ENCODE measurements at places on chromosomes 4 and X.

- no peak for DNase-seq
Measured at GRCh38 chr4:7886007-7886973, 53.4 kb downstream of the AFAP1 start.

DNA sequence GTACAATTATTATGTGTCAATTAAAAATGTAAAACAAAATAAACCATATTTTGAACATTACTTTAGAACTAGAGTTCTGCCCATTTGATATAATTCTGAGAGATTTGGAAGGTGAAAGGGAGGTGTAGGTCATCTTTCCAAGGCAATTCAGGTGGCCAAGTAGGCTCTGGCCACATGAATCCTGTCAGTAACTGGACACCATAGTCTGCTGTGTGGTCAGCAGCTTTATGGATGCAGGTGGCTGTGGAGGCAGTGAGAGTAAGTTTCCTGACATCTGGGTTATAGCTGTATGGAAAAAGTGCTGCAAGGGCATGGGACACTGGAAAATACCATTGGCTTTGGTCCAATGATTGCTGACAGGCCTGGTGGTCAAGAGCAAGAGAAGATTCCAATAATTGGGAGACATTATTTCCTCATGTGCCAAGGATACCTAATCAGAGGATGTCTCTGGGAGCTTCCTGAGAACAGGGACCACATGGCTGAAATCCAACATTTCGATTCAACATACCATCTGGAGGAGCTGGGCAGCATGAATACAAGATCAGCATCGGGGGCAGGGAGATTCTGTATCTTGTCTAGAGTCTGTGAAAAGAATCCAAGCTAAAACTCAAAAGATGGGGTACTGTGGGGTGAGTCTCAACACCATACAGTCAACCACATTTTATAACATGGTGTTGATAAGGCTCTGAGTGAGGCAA lies 523.1 kb downstream of the MID1IP1 start:
- no peak for DNase-seq

GRCh38 chr4:38683276-38683675 lies 19.3 kb downstream of the KLF3 start:
- DNase-seq, result no peak

DNA sequence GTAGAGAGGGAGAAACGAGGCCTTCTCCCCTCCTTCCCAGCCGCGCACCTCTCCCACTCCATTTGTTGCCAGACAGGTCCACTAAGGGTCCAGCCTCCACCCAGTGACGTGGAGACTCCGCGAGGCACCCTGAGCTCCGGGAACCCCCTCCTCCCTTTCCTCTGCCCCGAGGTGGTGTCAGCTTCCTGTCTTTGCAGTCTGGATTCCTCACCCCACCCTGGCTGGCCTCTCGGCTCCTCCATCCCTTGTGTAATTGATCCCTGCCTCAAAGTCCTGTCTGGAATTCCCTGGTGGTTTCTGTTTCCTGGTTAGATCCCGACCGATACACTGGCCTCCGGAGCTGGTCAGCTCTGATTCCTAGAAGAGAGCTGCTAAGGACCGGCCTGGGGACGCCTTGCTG lies 105.9 kb upstream of the SCOC start:
- no peak for DNase-seq

GRCh38 chrX:14802943-14803710 lies 69.7 kb downstream of the FANCB start:
- DNase-seq, result no peak

DNA sequence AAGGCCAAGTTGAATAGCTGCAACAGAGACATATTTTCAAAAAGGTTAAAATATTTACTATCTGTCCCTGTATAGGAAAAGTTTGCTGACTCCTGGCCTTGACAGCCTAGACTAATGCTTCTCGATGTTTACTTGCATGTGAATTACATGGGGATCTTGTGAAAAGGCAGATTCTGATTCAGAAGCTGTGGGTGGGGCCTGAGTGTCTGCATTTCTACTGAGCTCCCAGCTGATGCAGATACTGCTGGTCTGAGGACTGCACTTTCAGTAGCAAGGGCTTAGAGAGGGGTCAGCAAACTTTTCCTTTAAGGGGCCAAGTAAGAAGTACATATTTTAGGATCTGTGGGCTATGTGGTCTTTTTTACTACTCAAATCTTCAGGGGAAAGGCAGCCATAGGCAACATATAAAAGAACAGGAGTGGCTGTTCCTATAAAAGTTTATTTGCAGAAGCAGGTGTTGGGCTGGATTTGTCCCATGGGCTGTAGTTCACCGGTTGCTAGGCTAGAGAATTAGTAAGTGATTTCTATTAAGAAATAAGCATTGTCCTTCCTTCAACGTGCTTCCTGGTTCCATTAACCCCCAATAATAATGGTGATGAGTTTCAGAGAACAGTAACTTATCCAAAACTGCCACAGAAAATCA lies 97.2 kb upstream of the PDE5A start:
- DNase-seq, result no peak

DNA sequence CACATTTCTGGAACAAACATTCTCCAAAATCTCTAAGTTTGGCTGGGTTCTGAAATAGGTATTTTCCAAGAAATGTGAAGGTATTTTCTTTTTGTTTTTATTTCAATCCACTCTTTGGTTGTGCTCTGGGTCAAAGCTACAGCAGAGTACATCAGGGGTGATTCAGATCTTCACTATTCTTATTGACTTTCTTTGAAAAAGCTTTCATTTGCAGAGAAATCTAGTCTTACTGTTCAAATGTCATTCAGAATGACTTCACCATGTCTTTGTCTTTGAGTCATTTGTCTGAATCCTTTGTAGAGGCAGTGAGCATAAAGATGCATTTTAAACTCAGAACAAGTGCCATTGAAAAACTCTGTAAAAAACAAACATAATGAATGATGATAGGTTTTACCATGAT lies 547.2 kb upstream of the ADGRL3 start:
- no peak for DNase-seq

- no peak for DNase-seq
Measured at GRCh38 chr4:107666134-107666533, 53.9 kb downstream of the PAPSS1 start.

- no peak for DNase-seq
Measured at GRCh38 chrX:129634541-129634940, 20.2 kb downstream of the APLN start.

GRCh38 chr4:98950925-98951324 lies 22.0 kb upstream of the EIF4E start:
- no peak for DNase-seq

GRCh38 chr4:24583451-24584210 lies 723 bp downstream of the DHX15 start:
- peak; percentile 62 for DNase-seq

DNA sequence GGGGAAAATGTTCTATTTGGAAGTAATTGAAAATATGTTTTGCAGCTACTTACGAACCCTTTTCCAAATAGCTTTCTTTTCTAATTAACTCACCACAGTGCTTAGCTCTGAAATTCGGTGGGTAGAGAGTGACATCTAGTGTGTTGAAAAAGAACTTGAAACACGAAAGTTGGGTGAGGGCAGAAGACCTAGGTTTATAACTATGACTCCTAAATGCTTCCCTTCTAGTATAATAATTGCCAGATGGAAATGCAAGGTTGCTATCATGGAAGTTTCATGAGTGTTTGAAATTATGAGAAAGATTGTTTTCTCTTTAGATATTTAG lies 77.3 kb upstream of the NOCT start:
- no peak for DNase-seq

DNA sequence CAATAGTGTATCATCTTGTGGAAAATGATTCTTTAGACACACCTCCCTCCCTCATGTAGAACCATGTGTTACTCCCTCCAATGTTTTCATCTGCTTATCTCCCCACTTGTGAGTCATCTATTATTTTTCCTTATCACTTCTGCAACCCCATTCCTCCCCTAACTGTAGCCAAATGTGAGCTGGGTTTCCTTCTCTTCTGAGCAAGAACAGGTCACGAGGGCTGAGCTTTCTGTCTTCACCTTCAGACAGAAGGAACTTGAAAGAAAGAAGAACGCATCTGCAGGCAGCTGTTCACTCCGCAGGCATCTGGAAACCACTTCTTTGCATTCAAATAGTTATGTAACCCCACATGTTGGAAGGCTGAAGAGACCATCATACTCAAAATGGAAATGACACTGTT lies 1.8 kb downstream of the PPP1R2C start:
- DNase-seq, result no peak

DNA sequence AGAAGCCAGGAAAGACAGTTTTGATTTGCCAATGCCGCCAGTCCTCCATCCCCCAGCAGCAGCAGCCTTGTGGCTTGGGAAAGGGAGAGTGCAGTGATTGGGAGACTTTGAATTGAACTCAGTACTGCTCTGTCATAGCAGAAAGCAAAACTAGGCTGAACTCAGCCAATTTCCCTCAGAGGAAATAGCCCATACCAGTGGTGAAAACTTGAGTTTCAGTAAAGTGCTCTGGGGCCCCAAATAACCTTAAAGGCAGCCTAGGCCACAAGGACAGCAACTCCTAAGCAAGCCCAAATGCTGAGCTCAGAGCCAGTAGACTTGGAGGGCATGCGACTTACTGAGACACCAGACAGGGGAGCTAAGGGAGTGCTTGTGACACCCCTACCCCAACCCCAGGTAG lies 2.0 kb upstream of the PROM1 start:
- DNase-seq, result no peak

DNA sequence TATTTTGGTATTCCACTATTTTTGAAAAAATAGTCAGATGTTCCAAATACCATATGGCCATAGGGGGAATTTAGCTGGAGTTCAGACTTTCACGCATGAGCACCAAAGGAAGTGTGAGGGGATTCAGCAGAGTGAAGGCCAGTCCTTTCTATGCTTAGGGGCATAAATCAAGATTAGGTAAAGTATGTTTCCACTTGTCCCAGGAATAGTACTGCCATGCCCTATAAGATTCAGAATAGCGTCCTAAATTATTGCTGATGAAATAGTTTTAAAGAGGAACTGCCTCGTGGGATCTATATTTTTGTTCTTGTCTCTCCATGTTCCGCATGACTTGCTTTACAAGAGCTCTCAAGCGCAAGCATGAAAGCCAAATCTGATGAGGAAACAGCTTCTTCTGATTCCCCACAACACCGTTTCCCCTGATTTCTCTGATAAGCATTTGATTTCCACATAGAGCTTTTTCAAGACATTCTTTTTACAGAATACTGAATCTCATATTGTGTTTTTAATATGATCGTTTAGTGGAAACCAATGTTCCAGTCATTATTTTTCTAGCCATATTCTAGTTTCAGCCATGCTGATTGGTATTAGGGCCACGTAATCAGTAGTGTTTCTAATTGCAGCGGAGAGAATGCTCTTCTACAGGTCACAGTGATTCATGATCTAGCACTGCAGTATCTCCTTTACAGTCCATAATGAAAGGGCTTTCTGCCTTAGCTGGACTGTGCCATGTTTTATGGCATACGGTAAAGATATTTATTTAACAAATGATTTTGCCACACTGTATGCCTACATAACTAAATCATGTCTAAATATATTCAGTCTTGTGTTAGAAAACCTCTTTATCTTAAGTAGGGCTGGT lies 492.3 kb downstream of the CENPC start:
- no peak for DNase-seq

GRCh38 chr4:169133932-169134331 lies 123.9 kb upstream of the CBR4 start:
- no peak for DNase-seq

- DNase-seq, result peak; percentile 49
Measured at GRCh38 chr4:83582289-83582785, 46.4 kb downstream of the GPAT3 start.

- no peak for DNase-seq
Measured at GRCh38 chr4:47526281-47526680, 41.2 kb downstream of the ATP10D start.

DNA sequence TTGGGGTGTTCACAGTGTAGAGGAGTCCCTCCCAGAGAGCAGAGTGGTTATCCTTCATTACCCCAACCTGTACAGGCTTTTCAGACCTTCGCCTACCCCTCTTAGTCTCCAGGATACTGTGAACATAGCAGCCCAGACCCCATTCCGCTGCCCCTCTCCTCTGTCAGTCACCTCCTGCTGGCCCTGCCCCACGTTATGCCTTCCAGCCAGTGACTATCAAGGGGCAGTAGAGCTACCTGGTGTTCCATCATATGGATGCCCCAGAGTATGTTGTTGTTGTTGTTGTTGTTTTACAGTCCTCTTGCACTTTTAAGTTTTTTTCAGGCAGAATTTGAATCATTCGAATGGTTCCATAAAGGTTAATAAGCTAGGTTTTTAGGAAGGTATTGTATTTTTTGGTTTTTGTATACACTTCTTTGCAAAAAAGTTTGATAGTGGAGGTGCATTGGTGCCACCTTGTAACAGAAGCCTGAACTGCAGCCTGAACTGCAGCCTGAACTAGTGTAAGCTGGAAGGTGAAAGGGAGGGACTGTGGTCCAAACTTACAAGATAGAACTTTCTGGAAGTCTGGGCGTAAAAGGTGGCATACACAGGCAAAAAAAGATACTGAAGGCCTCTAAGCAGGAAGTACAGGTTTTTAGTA lies 101.4 kb upstream of the RAB40AL start:
- no peak for DNase-seq

DNA sequence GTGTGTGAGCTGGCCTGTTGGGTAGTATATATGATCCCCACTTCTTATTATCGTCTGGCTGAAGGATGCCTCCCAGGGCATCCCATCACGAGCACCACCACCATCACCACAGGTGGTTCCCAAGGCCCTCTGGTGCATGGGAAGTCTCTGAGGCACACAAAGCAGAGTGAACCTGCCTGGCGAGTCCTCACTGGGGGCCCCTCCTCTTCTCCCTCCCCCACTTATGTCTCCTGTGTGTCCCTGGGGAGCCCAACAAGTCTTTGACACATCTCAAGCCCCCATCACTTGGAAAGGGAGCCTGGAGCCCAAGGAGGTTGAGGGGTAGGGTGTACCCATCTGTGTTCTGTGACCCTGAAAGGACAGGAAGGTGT lies 45.5 kb upstream of the NKX1-1 start:
- no peak for DNase-seq

- no peak for DNase-seq
Measured at GRCh38 chr4:26822546-26822945, 38.1 kb upstream of the STIM2 start.

DNA sequence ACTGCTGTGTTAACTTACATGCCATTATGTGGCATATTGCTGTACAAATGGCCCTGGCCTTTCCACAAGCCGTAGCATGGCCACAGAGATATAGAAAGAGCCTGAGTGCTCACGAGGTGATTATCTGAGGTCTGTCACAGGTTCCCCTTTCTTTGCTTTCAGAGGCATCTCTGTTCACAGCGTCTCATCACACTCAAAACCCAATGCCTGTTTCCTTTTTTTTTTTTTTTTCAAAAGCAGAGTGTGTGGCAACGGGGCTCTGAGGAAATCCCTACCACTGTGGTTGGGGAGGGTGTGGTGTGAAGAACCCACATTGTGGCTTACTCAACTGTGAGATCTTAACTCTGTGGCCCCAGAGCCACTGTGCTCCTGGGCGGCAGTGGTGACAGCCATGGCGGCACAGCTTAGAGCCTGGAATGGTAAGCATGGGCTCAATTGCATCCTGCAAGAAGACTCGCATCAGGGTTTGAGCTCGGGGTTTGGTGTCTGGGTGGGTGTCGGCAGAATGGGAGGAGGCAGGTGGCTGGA lies 30.8 kb downstream of the RTL5 start:
- no peak for DNase-seq

DNA sequence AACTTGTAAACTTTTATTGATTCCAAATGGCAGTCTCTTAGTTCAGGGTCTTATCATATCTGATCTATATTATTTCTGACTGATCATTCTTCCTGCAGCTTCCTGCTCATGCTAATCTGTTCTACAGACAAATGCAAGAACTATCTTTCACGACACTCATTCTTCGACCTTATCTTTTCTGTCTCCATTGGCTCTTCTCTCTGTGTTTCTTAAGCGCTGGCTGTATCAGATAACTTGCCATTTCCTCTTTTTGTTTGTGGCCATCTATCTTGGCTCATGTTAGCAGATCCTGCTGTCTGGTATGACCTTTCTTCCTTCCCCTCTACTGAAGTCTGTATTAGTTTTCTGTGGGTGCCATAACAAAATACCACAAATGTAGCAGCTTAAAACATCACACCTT lies 230.5 kb upstream of the PUDP start:
- DNase-seq, result no peak
